ENCODE measurements at places on chromosomes 13 and 19. TPM values are rescaled to one million over a fixed set of nuclear protein-coding genes. Genes with fewer than 3 reads are reported as not detected.

GRCh38 chr19:43644181-43644580, 4.5 kb upstream of the CADM4 start:
- no peak for DNase-seq

GRCh38 chr13:99429670-99430069, 71.6 kb upstream of the TM9SF2 start:
- DNase-seq: no peak

DNA sequence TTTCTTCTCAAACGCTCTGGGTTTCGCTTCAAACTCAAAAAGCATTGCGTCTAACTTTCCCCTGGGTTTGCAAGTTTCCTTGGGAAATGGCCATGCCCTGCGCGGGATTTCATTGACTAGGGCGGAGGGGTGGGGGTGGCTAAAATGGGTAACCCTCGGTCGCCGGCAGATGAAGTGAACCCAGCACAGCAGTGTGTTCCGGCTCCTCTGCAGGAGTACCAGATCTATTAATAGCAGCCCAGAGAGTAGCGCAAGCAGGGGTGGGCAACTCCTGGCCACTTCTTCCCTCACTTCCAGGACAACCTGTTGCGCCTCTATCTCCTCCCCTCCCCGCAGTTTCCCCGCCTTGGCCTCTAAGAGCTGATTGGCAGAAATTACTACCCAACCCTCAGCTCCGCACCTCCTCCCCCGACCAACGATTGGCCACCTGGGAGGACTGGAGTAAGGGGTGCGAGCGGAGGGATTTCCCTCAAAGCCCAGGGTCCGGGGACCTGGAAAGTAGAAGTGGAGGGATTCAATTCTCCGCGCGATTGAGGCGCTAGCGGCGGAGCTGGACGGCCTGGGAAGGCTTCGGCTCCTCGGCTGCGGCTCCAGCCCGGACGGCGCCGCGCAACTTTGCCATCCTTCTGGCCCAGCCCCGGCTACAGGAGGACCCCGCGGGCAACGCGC, at the start of gene FREM2:
Gene FREM2, plus strand, starts transcription at position 501 of the 669 bp plus-strand sequence. CDS start 268 bp downstream, outside the sequence.
- DNase-seq: no peak

Gene MUC16
- 0.07 TPM for total RNA-seq

DNA sequence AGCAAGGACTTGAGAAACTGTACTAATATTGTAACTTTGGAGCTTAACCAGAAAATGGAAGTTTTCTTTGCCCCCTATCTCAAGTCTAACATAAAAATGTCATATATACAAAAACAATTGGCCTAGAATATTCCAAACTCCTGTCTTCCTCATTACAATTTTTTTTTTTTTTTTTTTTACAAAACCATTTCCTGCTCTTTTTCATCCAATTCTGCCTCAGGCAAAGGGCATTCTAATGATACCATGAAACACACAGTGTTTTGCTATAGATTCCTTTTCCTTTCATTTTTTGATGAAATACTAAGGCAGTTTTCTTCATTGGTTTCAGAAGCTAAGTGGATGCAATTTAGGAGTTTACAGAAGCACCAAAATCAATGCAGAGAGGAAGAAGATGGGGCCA, 119.7 kb downstream of the LHFPL6 start:
- DNase-seq: no peak

DNA sequence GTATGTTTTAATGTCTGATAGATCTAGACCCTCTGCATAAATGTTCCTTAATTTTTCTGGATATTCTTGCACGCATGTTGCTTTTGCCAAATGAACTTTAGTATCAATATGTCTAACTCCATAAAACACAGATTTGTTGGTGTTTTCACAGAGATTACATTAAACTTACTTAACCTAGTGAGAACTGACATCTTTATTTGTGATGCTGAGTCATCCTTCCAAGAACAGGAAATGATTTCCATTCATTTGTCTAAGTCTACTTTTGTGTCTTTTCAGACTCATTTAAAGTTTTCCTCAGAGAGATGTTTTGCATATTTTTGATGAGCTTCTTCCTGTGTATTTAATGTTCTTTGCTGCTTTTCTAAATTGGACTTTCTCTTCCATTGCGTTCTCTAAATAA, 184.0 kb downstream of the SLC7A1 start:
- peak; percentile 11 for DNase-seq

Gene CCNA1
- total RNA-seq: not detected

Gene NOTCH3
- not detected for total RNA-seq

Gene SMIM44
- total RNA-seq: not detected

Gene CPAMD8
- 2.3 TPM for total RNA-seq

GRCh38 chr19:9058905-9059667, 27.8 kb upstream of the OR1M1 start:
- no peak for DNase-seq

GRCh38 chr13:48892688-48893075, 83.0 kb upstream of the FNDC3A start:
- no peak for DNase-seq

Gene FFAR3
- 1.7 TPM for total RNA-seq

Gene ACP7
- not detected for total RNA-seq

DNA sequence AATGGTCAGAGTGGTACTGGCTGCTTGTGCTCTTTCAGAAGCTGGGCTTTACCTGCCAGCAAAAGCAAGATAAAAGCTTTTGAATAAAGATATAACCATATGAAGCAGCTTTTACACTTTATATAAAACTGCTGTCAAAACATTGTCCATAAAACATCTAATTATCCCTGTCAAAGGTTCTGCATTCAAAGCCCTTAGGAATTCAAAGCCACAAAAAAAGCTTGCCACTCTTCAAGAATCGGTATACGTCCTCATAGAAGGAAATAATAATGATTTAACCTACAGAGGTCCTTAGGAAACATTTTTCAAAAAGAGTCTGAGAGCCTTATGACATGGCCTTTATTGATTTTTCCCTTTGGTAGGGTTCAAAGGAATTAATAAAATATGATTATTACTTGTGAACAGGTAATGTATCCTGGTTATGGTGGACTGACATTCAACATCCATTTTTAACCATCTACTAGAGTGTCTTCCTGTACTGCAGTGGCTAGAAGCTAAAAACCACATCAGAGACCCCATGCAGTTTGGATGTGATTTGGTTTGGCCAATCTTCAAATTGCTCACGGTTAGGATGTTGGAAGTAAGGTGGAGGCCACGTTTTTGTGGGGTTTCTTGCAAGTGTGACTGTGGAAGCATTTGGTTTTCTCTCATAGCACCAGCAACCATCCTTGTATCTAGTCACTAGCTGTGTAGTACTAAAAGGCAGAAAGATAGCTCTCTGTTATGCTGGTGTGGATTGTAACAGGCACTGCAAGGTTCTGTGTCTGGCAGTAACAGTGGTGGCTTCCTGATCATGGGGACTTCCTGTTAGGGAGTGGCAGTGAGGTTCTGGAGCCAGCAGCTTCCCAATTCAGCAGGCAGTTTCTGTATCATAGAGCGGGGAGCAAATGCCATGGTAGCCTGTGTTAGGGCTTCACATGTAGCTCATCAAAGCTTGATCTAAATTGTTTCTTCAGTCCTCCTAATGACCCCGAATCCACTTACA, 441.5 kb downstream of the DIAPH3 start:
- no peak for DNase-seq

DNA sequence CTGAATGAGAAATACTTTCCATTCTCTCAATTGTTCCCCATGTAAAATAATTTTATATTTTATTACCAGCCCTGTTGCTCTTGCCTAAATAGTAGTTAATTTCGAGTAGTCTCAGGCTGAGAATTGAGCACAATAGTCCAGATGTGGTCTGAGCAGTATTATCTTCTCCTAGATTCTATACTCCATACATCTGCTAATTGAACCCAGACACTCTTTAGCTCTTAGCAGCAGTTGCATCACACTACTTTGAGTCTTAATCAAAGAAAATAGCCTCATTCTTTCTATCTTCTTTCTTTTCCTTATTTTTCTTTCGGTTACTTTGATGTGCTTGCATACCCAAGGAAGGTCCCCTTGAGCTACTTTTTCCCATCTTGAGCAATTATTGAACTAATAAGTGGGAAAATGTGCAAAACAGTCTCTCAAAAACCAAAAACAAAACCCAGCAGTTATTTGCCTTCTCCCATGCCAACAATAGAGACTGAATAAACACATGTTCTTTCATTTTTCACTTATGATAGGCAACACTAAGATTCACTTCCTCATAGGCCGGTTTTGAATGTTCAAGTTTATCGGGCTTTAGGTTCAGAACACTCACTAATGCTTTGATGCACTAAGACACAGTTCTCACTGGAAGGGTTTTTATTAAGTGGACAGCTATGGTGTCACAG, 204.5 kb downstream of the POU4F1 start:
- DNase-seq: no peak

GRCh38 chr19:5788422-5788821, 2.5 kb downstream of the DUS3L start:
- DNase-seq: no peak

Data from CD4-positive, CD25-positive, alpha-beta regulatory T cell (primary cell).